ENCODE measurements at places on chromosomes 13 and 19.
A peak's percentile ranks its signal among the peaks of the same experiment; 100 is the strongest.

DNA sequence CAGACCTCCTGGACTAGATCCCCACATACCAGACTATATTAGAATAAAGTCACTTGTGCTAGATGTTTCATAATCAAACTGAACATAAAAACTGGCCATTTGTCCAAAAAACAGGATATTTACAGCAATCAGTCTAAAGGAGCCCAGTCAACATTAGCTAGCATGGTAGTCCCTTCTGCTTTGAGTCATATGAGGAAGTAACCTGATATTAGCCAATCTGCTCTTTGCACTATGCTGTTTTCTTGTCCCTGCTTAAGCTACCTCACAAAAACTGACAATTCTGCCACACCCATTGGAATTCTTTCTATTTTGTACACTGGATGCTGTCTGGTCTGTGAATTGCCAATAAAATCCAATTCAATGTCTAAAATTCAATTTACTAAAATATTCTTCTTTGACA, 1824.2 kb downstream of the OLFM4 start:
- no peak for DNase-seq

GRCh38 chr19:13226983-13227382, 76.8 kb downstream of the IER2 start:
- no peak for DNase-seq

DNA sequence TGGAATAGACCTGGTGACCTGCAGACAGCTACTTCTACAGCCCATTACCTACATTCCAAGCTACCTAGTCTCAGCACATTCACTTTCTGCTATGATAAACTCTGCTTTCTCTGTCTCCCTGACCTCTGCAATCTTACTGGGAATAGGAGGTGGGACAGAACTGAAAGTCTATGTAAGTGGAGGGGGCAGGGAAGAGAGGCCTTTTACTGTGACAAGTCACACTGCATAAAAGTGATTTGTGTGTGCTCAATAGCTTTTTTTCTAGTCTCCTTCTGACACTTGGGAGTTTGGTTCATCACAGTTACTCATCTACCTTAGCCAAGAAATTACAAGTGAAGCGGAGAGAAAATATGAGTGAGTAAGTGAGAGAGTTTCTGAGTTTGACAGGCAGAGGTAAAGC, 322.4 kb downstream of the OLFM4 start:
- DNase-seq: no peak

- DNase-seq: no peak
Observed at GRCh38 chr13:34076319-34076718, 258.4 kb downstream of the RFC3 start.

DNA sequence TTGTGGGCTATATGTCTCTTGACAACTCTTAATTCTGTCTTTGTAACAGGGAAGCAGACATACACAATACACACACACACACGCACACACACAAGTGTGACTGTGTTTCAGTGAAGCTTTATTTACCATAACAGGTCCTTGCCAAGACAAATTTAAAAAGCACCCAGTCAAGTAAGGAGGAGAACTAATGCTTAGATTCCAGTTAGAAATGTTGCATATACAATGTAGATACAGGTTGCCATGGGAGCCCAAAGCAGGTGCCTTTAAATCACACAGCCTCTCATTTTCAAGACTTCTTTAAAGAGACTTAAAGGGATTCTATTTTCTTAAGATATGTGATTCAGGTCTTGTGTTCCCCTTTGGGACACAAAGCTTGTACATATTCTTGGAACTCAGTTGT, 1551.9 kb downstream of the EFNB2 start:
- no peak for DNase-seq

GRCh38 chr13:97978651-97979050, 25.2 kb downstream of the IPO5 start:
- no peak for DNase-seq

GRCh38 chr19:5003781-5004180, 34.9 kb downstream of the KDM4B start:
- DNase-seq: no peak

- peak; percentile 52 for DNase-seq
Observed at GRCh38 chr13:110593430-110594130, 21.8 kb upstream of the NAXD start.

DNA sequence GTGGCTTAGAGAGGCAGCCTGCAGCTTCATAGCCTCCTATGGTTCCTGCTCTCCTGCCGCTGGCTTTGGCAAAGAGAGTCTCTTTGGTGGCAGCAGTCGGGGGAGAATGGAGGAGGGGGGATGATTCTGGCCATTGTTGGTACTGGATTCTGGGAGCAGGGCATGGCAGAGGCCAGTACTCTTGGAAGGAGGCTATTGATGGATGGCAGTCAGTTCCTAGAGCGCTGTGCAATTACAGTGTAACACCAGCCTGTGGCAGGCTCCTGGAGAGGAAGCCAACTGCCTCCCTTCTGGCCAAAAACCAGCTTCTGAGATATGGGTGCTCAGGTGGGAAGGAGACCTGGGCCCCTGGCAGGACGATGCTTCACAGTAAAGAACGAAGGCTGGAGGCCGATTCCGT, 47.9 kb upstream of the TMTC4 start:
- no peak for DNase-seq

GRCh38 chr19:5290336-5291262, 50.0 kb downstream of the PTPRS start:
- DNase-seq: no peak

GRCh38 chr13:29709407-29710069, 114.0 kb upstream of the SLC7A1 start:
- DNase-seq: no peak

DNA sequence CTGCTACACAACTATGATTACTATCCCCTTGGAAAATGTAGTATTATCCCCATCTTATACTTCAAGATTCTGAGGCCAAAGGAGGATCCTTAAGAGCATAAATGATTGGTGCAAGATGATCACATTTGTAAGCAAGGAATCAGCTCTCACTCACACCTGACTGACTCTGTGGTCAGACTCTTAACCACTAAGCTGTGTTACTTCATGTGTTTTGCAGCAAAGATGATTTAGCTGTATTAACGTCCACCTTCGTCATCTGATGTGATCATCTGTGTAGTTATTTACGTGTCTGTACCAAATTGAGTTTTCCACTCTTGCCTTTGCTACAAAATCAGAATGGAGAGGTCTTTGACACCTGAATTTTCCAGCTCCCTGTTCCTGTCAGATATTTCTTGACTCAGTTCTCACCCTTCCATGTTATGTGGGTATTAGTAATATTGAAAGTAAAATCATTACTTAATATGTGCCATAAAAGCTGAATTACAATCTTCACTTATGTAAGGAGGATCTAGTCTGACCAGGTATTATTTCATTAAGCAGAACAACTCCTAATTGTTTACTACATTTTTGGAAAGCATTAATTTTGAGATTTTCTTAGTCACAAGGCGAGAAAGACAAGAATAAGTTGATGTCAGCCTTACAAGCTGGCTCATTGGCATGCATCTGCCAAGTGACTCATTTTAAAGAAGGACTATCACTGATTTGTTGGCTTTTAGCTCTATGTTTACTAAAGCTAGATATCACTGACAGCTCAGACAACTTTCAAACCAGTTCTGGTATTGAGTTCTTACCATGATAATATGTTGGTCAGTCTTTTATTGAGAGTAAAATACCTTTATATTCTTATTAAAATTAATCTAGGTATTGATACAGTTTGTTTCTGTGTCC, 1279.8 kb upstream of the PCDH9 start:
- no peak for DNase-seq

DNA sequence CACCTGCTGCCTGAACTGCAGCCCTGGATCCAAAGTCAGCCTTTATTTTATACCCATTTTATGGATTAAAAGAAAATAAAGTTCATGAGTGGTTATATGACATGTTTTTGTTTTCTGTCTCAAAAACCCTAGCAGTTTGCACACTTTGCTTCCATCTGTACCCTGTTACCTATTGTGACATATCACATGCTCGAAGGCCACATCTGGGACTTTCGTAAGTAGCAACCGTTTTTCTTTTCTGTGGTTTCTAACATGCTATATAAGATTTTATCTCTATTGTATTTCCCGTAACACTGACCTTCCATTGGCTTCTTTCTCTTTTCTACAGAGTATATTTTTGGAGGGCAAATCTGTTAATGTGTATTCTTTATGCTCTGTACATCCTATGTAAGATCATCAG, 1007.2 kb downstream of the PCDH9 start:
- DNase-seq: no peak

GRCh38 chr13:20077086-20077485, 83.8 kb downstream of the GJA3 start:
- DNase-seq: no peak

DNA sequence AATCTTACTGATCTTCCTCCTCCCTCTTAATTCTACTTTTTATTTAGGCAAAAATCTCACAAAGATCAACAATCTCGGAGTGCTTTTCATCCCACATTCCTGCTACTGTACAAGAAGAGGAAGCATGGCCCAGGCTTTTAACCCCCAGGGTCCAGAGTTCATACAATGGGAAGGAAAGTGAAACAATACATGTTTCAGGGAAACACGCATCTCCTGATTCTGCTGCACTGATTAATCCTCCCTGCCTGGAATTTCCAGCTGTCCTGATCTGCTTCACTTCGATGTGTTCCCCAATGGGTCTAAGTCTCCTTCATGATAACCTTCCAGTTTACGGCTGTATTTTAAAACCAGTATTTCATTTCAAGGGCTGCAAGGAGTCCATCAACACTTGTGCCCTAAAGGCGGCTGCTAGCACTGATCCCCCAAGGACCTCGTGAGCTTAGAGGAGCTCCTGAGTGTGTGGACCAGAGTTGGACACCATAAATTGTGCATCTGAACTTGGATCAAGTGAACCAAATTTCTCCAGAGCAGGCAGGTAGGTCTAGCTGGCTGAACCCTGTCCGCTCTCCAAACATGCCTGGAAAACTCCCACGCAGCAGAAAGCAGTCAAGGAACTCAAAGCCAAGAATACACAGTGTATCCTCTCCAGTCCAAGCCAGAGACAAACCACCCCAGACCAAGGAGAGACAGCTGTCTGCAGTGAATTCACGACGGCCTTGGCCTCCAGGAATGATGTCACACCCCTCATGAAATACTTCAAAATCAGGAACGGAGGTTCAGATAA, 44.3 kb downstream of the COL4A1 start:
- no peak for DNase-seq

DNA sequence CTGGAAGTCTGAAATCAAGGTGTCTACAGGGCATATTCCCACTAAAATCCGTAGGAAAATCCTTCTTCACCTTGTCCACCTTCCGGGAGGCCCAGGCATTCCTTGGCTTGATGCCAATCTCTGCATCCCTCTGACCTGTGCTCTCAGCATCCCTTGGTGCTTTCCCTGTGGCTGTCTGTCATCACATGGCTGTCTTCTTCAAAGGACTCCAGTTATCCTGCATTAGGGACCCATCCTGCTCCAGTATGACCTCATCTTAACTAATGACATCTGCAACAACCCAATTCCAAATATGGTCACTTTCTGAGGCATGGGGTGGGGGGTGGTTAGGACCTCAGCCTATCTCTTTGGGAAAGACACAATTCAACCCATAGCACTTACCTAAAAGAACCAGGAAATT, 423.8 kb downstream of the IRS2 start:
- DNase-seq: no peak

- DNase-seq: no peak
Observed at GRCh38 chr13:25281935-25282332, 5.4 kb downstream of the MTMR6 start.

DNA sequence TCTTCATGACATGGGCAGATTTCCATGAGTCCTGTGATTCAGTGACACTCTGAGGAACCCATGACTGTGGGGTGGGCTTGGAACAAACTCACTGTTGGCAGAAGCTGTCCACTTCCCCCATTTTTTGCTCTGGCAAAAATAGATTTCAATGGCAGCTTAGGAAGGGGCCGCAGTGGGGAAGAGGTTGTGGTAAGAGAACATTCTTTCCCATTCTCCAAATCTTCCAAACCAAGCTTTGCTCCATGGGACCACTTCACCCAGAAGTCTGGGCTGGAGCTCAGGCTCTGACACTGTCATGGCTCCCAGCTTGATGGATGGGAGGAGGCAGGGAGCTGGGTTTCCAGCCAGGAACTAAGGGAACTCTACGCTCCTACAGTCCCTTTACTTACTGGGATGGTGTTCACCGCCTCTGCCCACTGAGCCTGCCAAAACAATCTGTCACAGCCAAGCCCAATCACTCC, 24.9 kb upstream of the MEDAG start:
- no peak for DNase-seq

- no peak for DNase-seq
Observed at GRCh38 chr19:54576411-54576976, 2.9 kb downstream of the LILRA2 start.

DNA sequence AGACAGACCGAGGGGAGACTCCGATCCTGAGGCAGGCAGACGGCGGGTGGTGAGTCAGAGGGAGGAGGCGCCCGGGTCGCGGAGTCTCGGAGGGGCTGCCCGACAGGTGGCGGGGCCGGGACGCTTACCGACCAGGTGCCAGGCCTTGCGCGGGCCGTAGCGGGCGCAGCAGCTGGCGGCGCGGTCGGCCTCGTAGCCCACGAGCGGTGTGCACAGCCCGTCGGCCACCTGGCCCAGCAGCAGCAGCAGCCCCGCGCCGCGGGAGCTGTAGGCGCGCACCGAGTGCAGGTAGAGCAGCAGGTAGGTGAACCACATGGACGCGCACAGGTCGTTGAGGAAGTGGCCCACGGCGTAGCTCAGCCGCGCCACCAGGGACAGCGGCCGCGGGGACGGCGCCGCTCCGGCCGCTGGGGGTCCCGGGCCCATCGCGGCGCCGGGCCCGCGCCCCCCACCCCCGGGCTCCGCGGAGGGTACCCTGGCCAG, 367 bp downstream of the MFSD12 start:
- no peak for DNase-seq

GRCh38 chr19:33771384-33772101, 25.1 kb upstream of the KCTD15 start:
- DNase-seq: peak; percentile 58

DNA sequence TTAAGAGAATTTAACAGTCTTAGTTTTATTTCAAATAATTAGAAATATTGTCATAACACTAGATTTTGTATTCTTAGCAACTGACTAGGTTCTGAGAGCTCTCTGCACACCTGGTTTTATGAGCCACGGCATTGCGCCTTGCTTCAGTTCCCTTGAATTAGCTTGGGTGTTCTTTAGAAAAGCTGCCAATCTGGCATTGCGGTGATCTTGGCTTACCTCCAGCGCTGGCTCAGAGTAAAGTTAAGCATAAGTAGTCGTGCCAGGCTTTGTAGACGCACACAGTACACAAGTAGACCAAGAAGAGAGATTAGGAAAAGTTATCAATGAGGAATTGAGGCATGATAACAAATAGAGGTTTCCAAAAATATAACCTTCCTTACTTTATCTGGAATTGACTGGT, 45.7 kb downstream of the TPP2 start:
- DNase-seq: peak; percentile 91

- no peak for DNase-seq
Observed at GRCh38 chr13:88071371-88071770, 400.2 kb downstream of the SLITRK5 start.

DNA sequence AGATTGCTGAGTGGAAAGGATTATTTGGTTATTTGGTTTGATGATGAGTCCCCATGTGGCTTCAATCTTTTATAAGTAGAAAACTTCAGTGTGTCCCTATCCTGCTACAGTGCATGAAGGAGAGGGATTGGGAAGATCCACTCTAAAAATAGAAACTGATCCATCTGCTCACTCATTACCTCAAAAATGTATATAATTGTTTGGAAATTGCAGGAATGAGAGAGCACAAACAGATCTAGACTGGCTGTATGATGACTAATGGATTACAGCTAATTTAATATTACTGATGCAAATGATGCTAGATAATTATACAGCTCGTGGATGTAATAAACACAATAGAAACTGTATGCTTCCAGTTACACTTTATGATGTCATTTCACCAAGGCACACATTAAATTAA, 625.3 kb upstream of the PRR20A start:
- DNase-seq: no peak

Data from NCI-H1694 treated with DMSO at 0.1 percent for 48 hours (cell line).